Inflammatory macrophage (primary cell): ENCODE measurements at places on chromosomes 4 and X.
A peak's percentile ranks its signal among the peaks of the same experiment; 100 is the strongest.

DNA sequence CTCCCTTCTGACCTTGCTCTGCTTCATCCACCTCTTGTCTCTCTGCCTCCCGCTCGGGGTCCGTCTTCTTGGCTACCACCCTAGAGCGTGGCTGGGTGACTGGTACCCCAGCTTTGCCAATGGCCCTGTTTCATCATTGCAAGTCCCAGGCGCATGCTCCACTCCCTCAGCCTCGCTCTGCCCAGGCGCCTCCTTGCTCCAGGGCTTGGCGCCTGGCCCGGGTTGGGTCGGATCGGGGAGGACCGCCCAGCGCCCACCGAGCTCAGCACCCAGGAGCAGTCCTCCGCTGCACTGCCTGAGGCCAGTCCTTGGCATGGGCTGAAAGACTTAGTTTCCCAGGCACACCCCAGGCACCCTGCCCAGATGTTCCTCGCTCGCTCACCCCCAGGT lies 577 bp downstream of the BGN start:
- DNase-seq, result no peak

DNA sequence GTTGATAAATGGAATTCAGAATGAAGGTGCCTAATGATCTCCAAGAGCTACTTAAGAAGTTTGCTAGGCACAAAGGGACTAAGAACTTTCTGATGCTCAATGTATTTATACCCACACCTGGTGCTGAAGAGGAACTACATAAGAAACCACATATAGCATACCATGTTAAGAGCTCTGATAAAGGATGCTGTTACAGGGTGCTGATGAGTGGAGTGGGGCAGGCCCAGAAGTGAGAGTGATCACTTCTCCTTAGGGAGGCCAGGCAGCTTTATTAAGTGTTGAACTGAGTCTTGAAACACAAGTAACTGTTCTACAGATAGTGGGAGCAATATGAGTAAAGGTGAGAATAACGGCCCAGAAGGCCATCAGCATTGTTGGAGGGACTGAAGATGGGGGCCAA lies 68.3 kb upstream of the CHRDL1 start:
- no peak for DNase-seq

DNA sequence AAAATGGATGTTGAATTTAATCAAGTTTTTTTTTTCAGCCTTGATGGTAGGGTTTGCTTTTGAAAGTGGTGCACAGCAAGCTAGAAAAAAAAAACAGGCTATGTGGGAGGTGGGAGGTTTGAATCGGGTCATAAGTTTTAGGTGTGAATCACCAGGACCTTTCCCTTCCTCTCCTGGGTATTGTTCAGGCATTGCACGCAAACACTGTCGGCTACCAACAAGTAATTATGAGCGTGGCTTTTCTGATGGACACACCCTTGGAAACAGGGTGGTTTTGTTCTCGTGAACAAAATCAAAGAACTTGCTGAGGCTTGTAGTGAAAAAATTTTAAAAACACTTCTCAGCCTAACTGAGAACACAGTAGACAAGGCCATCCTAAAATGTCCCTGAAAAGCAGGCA lies 18.1 kb downstream of the PIR start:
- peak; percentile 5 for DNase-seq

- DNase-seq, result no peak
Observed at GRCh38 chr4:13611283-13611842, 16.2 kb downstream of the BOD1L1 start.

- DNase-seq, result peak; percentile 96
Observed at GRCh38 chr4:40731792-40732245, 17.9 kb upstream of the NSUN7 start.

DNA sequence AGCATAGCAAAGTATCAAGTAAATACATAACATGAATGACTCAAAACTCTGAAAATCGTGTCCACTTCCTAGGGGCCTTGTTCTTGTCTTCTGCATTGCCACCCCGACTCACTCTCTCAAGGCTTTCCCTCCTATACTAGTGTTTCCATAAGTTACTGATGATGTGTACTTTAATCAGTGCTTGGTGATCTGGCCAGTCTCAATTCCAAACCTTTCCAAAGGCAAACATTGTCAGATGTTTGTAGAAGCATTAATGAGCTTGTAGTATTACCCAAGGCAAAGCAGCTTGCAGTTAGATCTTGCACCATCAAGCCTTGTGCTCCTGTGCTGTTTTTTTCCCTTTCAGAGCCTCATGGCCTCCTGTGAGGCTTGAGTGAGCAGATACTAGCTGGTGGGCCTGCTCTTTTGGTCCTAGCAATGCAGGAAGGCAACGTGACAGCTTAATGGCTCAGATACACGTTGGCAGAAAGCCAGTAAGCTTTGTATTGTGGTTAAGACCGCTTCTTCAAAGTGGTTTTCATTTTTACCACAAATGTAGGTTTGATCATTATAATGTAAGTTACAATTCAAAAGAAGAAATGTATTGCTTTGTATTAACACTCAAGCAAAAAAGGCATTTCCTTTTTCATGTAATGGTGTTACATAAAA lies 51.8 kb downstream of the RBPJ start:
- DNase-seq, result peak; percentile 72

- no peak for DNase-seq
Observed at GRCh38 chrX:43467608-43468234, 188.4 kb upstream of the MAOA start.

DNA sequence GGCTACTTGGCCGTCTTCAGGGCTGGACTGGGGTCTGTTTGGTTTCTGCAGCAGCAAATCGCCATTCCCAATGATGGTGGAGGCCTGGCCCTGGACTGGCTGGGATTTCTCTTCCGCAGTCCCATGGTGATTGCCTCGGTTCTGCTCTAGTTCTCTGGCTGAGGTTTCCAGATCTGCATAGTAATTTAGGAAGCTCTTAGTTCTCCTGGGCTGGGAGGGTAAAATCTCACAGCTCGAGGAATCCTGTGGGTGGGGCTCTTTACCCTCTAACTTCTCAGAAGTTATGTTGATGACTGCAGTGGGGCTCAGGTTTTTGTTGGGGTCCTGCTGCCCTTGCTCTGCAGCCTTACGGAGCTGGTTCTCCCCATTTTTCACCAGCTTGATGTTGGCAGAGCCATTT lies 200.6 kb downstream of the APBB2 start:
- DNase-seq, result no peak

DNA sequence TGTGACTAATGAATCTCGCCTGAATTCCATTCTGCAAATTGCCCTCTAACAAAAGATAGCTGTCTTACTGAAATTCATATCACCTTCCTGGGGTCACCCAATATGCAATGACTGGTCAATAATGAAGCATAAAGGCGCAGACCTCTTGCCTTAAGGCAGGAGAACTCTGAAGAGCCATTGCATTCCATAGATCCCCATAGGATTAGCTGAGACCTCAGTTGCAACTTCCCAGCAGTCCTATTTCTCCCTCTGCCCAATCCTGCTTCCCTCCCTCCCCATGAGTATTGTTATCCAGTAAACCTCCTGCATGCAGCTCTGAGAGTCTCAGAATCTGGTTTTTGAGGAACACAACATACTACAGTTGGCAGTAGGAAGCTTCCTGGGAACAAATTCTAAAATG lies 396.5 kb downstream of the DCAF12L2 start:
- DNase-seq, result no peak

- DNase-seq, result no peak
Observed at GRCh38 chr4:188779581-188779980, 640.3 kb downstream of the TRIML1 start.

DNA sequence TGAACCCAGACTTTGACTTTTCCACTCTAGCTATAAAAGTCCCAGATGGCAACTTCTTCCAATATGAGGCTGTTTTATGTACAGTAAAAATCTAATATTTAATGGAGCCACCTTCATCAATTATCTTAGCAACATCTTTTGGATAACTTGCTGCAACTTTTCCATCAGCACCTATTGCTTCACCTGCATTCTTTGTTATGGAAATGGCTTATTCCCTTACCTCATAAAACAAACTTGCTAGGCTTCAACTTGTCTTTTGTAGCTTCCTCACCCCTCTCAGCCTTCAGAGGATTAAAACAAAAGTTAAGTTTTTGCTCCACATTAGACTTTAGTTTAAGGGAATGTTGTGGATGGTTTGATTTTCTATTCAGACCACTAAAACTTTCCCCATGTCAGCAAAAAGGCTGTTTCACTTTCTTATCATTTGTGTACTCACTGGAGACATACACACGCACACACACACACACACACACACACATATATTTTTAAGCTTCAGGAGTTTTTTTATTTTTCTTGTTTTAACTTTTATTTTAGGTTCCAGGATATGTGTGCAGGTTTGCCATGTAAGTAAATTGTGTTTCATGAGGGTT lies 1296.1 kb upstream of the PABPC4L start:
- DNase-seq, result no peak

- no peak for DNase-seq
Observed at GRCh38 chr4:3314706-3315260, 22.0 kb downstream of the RGS12 start.
